ENCODE measurements at places on chromosomes 11 and 22. TPM values are rescaled to one million over a fixed set of nuclear protein-coding genes. Genes with fewer than 3 reads are reported as not detected.

GRCh38 chr22:45344334-45344733 lies 34.6 kb downstream of the FAM118A start:
- no peak for DNase-seq
- H3K27ac ChIP-seq = no peak overlapping the region
- peaks cover 9% of the 10 kb centered on the region for H3K4me1 ChIP-seq
- no peak overlapping the region for H3K4me3 ChIP-seq

- no peaks in the 10 kb centered on the region for H3K27me3 ChIP-seq
- DNase-seq = no peak
- H3K4me3 ChIP-seq = no peak overlapping the region
- no peak overlapping the region for H3K27ac ChIP-seq
- no peaks in the 10 kb centered on the region for H3K36me3 ChIP-seq
- no peaks in the 10 kb centered on the region for H3K4me1 ChIP-seq
Measured at GRCh38 chr11:23797624-23798419, 699.0 kb upstream of the LUZP2 start.

DNA sequence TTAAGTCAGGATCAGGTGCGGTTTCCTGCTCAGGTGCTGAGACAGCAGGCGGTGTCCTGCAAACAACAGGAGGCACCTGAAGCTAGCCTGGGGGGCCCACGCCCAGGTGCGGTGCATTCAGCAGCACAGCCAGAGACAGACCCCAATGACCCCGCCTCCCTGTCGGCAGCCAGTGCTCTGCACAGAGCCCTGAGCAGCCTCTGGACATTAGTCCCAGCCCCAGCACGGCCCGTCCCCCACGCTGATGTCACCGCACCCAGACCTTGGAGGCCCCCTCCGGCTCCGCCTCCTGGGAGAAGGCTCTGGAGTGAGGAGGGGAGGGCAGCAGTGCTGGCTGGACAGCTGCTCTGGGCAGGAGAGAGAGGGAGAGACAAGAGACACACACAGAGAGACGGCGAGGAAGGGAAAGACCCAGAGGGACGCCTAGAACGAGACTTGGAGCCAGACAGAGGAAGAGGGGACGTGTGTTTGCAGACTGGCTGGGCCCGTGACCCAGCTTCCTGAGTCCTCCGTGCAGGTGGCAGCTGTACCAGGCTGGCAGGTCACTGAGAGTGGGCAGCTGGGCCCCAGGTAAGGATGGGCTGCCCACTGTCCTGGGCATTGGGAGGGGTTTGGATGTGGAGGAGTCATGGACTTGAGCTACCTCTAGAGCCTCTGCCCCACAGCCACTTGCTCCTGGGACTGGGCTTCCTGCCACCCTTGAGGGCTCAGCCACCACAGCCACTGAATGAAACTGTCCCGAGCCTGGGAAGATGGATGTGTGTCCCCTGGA lies at the start of gene MYO7A:
TSS of gene MYO7A (plus strand) at position 327 of the 772 bp plus-strand sequence. CDS start 2,389 bp downstream, outside the sequence.
- H3K27ac ChIP-seq = no peak within 1 kb of the TSS
- DNase-seq = no peak

- DNase-seq = peak; percentile 14
- no peak overlapping the region for H3K27ac ChIP-seq
- H3K4me3 ChIP-seq = no peak overlapping the region
- H3K4me1 ChIP-seq = peaks cover 24% of the 10 kb centered on the region
- no peaks in the 10 kb centered on the region for H3K36me3 ChIP-seq
Measured at GRCh38 chr11:13210424-13210823, 67.2 kb upstream of the BMAL1 start.

GRCh38 chr22:28710576-28711191 lies 30.9 kb downstream of the CHEK2 start:
- no peak overlapping the region for H3K27ac ChIP-seq
- DNase-seq = no peak
- H3K4me1 ChIP-seq = no peaks in the 10 kb centered on the region
- H3K36me3 ChIP-seq = no peaks in the 10 kb centered on the region
- H3K27me3 ChIP-seq = no peaks in the 10 kb centered on the region

FGF4 gene
- total RNA-seq = not detected

VWA5A gene
- 6.4 TPM for total RNA-seq

DNA sequence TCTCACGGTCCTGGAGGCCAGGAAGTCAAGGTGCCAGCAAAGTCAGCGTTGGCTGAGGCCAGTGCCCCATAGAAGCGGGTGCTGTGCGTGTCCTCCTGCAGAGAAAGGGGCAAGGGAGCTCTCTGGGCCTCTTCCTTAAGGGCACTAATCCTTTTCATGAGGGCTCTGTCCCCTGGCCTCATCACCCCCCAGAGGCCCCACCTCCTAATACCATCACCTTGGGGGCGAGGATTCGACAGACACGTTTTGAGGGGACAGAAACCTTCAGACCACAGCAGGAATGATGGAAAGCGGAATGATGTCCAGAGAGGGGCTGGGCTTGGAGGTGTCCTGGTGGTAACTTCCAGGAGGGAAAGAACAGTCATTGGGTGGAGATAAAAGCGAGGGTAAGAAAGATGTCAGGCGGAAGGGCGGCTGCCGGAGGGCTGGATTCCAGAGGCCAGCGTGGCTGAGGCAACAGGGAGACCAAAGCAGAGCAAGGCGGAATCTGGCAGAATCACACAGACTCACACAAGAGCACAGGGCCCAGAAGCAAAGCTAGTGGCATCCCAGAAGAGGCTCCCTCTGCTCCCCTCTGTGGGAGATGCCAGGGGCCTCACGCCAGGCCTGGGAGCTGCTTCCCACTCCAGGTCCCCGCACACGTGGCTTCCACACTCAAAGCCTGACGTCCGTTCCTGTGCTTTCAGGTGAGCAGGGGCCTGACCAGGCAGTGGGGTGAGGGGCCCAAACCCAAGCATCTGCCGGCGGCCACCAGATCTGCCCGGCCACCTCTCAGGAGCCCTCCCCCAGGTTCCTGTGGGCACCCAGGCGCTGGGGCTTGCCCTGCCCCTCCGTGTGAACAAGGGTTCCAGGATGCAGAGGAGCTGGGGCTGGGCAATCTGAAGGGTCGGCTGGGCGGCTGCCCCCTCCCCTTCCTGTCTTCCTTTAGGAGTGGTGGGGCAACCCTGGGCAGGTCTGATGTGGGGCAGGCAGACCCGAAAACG lies 784.5 kb downstream of the BRD1 start:
- no peak overlapping the region for H3K4me3 ChIP-seq
- no peaks in the 10 kb centered on the region for H3K4me1 ChIP-seq
- DNase-seq = no peak

GRCh38 chr11:1522081-1522424 lies 35.5 kb upstream of the MOB2 start:
- no peak overlapping the region for H3K27ac ChIP-seq
- no peak for DNase-seq
- H3K36me3 ChIP-seq = no peaks in the 10 kb centered on the region
- H3K4me3 ChIP-seq = no peak overlapping the region
- no peaks in the 10 kb centered on the region for H3K27me3 ChIP-seq

DNA sequence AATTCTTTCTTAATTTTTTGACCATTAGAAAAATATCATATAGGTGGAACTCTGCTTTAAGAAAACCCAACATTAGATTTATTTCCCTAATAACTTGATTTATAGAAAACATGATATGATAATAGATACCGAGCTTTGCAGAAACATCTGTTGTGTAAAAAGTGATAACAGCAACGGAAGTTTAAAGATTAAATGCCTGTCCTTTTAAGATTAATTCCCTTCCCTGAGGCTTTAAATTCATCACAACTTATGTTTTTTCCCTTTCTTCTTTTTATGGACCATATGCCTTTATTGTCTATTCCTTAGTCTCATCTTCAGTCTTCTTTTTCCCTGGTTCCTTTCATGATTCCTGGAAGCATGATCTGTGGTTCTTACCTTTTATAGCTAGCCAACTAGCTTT lies 1.9 kb downstream of the USP47 start:
- peaks cover 57% of the 10 kb centered on the region for H3K4me1 ChIP-seq
- no peaks in the 10 kb centered on the region for H3K36me3 ChIP-seq
- peak overlapping the region; percentile 98 for H3K27ac ChIP-seq
- no peak for DNase-seq
- H3K27me3 ChIP-seq = no peaks in the 10 kb centered on the region

GRCh38 chr11:16603245-16603644 lies 135.2 kb upstream of the C11orf58 start:
- H3K4me3 ChIP-seq = no peak overlapping the region
- peaks cover 41% of the 10 kb centered on the region for H3K4me1 ChIP-seq
- no peak overlapping the region for H3K27ac ChIP-seq

DNA sequence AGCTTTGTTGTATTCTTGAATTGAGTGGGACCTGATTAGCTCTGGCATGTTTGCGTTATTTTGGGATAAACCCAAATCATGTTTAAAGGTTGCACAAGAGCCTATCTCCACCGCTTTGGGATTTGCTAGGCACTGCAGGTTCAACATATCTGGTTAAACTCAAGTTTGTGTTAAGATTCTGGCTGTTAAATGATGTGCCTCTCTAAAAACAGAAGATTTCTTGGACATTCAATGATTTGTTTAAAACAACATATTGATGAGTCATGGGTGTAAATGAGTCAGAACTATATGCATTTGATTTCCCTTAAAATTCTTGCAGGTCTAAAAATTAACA lies 67.4 kb downstream of the AMOTL1 start:
- DNase-seq = no peak

PIH1D2 gene
- not detected for total RNA-seq
